ENCODE measurements at places on chromosomes 11 and 22. TPM values are rescaled to one million over a fixed set of nuclear protein-coding genes. Genes with fewer than 3 reads are reported as not detected.

The ASPHD2 gene
- 4.0 TPM for total RNA-seq

The OR6T1 gene
- total RNA-seq: not detected

The MMP13 gene
- not detected for total RNA-seq

The WT1 gene
- not detected for total RNA-seq

The CCDC89 gene
- total RNA-seq: 5.0 TPM

The DERL3 gene
- total RNA-seq: not detected

The OR2D2 gene
- total RNA-seq: not detected

The CTSF gene
- 5.2 TPM for total RNA-seq

The LRRC56 gene
- total RNA-seq: 0.08 TPM

The IPO7 gene
- 204 TPM for total RNA-seq

The CRYAB gene
- 4.1 TPM for total RNA-seq

The USP35 gene
- 5.1 TPM for total RNA-seq

The LRFN4 gene
- total RNA-seq: 15.6 TPM

The C11orf16 gene
- total RNA-seq: not detected

GRCh38 chr22:49670456-49671330, 157.0 kb downstream of the BRD1 start:
- DNase-seq: peak; percentile 74

GRCh38 chr11:8080674-8081590, at the start of gene TUB:
Gene TUB (plus strand): TSS chr11:8081211. CDS start chr11:8081511, 300 bp downstream.
- DNase-seq: peak; percentile 34

GRCh38 chr11:60852117-60852981, 3.4 kb downstream of the PTGDR2 start:
- DNase-seq: no peak

DNA sequence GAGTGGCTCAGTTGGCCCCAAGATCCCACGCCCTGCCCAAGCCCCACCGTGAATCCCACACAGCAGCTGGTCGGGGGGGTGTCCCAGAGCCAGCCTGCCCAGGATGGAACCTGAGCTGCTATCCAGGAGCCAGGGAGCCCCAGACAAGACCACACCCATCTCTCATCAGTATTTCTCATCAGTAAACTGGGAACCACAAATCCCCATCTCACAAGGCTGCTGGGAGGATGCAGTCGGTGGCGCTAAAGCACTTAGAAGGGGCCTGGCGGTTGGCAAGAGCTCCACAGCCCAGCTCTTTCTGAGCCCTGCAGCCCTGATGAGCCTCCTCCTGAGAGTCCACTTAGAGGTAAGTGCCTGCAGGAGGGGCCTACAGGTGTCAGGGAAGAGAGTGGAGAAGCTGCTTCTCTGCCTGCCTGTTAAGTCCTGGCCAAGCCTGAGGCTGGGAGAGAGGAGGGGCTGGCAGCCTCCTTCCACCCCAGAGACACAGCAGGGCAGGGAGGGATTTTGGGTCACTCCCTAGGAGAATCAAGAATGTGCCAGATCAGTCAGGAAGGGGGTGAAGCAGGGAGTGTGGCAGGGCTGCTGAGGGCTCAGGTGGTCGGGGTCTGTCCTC, 6.1 kb downstream of the FADS3 start:
- DNase-seq: peak; percentile 85

DNA sequence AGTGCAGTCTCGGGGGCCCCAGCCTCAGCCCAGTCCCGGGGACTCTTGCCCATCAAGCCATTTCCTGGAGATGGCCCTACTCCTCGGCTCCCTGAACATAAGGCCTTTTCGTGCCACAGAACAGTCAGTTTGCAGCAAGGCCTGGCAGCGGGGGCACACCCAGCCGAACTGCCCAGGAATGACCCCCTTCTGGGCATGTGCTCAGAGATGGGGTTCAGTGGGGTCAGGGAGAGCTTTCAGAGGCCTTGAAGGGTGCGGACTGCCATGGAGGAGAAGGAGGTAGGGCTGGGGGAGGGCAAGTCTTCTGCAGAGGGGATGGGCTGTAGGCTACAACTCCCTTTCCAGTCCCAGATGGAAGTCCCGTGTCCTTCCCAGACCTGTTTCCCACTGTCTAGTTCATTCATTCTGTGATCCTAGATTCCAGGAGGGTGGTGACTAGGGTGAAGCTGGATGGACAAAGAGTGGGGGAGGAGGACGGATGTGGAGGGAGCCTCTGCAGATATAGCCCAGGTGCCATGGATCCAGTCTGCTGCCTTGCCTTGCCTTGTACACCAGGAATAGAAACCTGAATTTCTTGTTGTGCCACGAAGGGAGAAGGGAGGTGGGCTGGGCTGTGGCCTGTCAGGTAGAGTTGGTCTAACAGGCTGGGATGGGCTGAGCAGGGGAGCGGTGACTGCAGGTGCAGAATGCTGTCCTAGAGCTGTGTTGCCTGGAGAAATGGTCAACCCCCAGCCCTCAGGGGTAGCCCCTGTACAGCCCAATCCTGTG, 14.2 kb upstream of the OMP start:
- DNase-seq: no peak

- no peak for DNase-seq
Observed at GRCh38 chr11:19595499-19595839, 117.2 kb upstream of the NAV2 start.

- DNase-seq: no peak
Observed at GRCh38 chr22:33051960-33052839, 6.0 kb downstream of the SYN3 start.

DNA sequence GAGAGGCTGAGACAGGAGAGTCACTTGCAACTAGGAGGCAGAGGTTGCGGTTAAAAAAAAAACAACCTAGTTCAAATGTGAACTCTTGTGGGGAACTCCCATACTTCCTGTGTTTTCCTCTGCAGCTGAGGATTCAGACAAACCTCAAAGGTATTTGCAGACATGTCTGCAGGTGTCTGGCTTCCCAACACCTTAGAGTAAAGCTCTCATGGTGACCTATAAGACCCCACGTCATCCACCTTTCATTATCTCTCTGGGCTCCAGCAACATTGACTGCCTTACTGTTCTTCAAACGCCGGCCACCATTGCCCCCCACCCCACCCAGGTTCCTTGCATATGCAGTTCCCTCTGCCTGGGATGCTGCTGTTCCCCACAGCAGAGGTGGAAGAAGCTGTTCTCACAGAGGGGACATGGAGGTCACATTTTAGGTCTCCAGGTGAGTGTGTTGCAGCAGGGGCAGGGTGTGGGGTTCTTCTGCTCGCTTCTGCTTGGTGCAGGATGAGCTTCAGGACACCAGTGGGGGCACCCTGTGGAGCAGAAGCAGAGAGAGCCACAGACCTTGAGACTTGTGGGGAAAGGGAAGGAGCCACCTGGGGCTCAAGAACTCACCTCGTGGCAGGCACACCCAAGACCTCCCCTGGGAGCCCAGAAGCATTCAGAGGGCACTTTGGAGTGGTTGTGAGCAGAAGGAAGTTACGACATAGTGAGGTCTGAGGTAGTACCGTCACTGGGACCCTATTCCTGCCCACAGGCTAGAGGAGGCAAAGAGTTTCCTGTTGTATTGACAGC, 203.2 kb downstream of the CSNK2A3 start:
- no peak for DNase-seq

DNA sequence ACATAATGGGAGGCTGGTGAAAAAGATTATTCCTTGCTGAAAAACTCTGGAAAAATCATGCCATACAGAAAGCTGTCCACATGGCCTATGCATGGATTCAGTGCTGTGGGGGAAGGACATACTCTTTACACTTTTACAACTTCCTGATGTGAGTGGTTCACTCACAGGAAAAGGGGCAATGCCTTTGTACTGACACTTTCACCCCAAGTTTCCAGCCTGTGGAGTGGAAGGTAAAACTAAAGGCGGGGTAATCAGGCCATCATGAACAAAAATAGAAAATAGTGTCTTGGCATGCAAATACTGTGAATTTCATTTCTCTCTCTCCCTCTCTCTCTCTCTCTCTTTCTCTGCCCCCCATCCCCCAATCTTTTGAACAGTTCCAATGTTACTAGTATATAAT, 281.8 kb downstream of the ETS1 start:
- DNase-seq: no peak

DNA sequence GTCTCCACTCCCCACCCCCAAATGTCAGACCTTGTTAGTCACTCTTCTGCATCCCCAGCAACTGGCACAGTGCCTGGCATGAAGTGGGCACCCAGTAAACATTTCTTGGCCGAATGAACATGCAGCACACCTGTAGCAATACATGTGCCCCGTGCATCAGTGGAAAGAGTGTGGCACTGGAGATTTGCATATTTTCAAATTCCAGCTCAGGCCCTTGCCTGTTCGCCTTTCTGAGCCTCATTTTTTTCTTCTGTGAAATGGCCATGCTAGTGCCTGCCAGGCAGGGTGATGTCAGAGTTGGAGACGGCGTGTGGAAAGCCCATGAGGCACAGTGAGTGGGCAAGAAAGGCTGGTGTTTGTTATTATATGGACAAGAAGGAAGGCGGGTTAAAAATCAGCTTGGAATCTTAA, 38.7 kb downstream of the CD82 start:
- DNase-seq: no peak

DNA sequence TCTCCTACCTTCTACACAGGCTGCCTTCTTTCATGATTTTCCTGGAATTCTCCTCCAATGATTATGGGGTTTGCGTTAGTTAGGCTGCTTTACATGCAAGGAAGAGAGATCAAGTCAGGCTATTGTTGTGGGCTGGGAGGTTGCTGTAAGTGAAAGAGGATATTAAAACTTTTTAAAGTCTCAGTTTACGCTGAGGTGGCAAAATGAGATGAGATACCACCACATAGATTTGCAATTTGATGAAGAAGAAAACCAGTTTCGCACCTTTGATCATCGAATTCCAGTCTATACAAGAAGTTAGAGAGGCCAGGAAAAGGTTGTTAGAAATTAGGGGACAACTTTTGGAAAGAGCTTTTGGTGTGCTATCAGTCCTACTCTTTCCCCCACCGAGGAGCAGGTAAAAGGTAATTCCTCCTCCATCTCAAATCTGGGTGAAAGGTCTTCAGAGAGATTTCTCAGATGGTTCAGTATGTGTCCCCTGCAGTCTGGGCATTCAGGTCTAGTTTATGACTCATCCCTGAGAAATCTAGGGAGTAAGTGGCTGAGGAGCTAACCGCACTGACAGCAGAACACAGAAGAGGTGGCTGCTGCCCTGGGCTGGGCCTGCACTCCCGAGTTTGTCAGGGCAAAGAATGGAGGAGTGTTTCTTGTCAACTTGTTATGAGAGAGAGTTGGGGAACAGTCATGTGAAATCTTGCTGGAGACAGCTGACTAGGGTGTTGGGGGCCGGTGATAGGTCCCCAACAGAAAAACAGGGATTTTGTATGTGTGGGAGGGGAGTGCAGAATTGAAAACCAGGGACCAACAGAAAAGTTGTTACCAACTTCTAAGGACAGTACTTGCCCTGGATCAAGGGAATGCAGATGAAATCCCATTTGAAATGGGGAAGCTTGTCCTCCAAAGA, 34.7 kb downstream of the CCDC83 start:
- DNase-seq: peak; percentile 59

DNA sequence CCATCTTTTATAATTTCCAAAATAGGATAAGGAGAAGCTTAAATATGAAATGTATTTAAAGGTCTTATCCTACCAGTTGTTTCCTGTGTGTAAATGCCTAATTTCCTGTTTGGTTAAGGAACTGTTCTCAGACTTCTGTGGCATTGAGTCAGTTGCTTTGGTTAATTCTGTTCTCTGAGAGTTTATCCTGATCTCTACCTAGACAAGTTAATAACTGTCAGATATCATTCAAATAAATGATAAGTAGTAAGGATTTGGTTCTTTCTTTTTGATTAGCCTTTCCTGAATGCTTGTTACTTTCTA, 39.5 kb downstream of the CTNND1 start:
- no peak for DNase-seq

- no peak for DNase-seq
Observed at GRCh38 chr11:102989379-102990047, 34.0 kb upstream of the MMP13 start.

DNA sequence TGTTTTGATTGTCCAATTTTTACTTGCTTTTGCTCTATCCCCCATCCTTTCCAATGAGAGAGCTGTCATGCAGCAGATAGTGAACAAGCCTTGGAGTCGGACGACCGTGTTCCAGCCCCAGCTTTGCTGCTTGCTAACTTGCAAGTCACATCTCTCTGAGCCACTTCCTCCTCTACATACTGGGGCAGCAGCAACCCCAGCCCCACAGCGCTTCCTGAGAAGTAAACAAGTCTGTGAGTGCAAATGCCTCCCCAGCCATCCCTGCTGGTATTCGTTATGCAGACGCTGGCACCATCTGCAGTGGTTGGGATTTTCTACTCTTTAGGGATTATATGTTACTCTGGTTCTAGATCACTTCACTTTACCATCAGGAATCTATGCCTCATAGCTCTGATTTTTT, 35.0 kb downstream of the TPBGL start:
- DNase-seq: no peak

DNA sequence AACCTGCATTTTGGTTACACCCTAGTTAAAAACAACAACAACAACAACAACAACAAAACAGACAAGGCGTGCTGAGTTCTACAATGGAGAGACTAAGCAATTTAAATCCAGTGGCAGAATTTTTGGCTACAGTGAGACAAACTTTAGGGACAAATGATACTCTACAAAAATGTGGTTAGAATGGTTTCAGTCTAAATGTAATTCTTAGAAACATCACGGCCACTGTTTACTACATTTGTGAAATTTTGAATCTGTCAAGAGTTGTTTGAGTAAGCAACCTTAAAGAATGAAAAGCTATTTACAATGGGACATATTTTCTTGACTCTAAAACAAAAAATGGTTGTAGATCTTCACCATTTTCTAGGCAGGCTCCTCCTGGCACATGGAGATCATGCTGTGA, 259.4 kb downstream of the SWAP70 start:
- DNase-seq: no peak

- DNase-seq: peak; percentile 57
Observed at GRCh38 chr11:57515332-57516060, at the start of gene SLC43A1. Gene SLC43A1 (minus strand): TSS chr11:57515702. CDS start chr11:57514111, 1,591 bp downstream.

- no peak for DNase-seq
Observed at GRCh38 chr22:47155131-47155885, 392.9 kb downstream of the TBC1D22A start.

DNA sequence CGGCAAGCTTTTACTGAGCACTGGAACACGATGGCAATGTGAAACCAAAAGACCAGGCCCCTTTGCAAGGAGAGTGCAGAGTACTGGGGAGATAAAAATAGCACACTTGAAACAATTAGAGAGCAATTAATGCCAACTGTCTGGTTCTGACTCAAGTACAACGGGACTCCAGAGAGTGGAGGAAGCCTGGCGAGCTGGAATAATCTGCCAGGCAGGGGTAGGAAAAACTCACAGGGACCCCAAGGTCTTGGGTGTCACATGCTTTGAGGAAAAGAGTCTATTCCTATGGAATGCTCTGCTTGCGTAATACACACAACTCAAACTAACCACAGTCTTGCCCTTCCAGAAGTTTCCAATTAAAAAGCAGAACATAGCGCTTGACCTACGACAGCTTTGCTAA, 113.0 kb upstream of the CLMP start:
- no peak for DNase-seq

- DNase-seq: no peak
Observed at GRCh38 chr11:72720047-72720446, 32.2 kb downstream of the ARAP1 start.

DNA sequence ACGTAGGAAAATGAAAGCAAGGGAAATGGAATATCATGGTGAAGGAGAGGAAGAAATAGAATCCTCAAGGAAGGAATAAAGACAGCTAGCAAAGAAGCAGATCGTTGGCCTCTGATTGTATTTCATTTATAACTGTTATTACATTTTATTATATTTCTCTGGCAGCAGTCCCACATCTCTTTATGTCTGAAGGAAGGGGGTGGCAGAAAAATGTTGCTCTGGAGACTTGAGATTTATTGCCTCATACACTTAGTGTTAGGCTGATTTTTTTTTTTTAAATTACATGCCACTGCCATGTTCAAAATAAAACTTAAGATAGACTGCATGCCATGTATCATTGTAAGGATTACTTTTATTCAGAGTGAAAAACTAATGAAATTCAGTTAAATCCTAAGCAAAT, 971.7 kb upstream of the CHORDC1 start:
- DNase-seq: no peak

Data from SJCRH30 (cell line).